Stimulated activated CD4-positive, alpha-beta T cell treated with anti-CD3 and anti-CD28 coated beads, Interleukin-1b, Interleukin-23, amount 100 ng/mL, for 4 hours (primary cell): ENCODE measurements at places on chromosomes 6 and 20.

DNA sequence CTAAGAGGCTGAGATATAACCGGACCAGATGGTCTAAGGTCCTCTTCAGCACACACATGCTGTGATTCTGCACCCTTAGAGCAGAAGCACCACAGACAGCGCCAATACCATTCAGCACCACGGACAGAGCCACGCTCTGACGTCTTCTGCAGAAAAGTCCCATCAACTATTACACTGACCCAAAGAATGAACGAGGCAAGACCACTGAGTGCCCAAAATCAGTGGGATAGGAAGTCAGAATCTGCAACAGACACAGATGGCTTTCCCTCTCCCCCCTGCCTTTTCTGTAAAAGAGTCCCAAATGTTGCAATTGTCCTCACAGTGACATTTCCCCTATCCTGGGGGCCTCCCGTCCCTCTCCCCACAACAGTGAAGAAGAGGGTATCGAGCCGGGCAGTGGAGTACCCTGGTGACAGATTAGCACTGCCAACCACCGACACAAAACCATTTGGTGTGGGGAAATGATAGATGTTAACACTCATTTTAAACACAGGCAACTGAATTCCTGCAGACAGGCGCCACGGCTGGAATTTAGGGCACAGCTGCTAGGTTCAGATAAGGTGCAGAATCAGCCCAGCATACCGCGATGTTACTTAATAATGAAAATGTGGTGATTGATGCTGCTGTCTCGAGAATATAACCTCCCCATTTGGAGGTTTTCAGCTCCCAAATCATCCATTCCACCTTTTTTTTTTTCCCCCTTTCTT, 66.6 kb upstream of the CTNNBL1 start:
- peak; percentile 15 for DNase-seq

DNA sequence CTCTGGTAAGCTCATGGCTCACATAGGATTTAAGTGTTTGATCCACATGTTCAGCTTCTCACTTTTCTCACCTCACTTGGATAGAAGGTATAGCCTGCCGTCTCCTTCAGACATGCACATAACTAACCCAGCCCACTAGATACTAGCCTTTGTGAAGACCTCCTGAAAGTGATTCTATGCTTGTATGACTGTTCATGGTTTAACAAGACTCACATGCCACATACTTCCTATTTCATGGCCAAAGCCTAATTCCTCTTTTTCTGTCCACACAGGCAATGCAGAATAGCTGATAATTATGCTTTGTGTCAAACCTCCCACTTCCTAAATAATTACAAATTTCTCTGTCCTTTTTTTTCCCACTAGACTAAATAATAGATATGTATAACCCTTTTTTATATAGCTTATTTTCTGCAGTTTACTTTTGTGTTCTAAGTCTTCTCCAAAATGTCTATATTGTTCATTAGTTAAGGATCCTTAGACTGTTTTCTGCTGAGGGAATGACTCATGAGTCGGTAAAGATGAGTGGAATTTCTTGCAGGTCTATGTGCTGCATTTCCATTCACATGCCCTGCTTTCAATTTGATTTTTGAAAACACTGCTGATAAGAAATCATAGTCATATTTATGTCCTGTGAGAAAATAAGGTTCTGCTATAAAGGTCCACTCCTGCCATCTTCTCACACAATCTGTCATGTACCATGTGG, 43.0 kb downstream of the HDDC2 start:
- DNase-seq: no peak

DNA sequence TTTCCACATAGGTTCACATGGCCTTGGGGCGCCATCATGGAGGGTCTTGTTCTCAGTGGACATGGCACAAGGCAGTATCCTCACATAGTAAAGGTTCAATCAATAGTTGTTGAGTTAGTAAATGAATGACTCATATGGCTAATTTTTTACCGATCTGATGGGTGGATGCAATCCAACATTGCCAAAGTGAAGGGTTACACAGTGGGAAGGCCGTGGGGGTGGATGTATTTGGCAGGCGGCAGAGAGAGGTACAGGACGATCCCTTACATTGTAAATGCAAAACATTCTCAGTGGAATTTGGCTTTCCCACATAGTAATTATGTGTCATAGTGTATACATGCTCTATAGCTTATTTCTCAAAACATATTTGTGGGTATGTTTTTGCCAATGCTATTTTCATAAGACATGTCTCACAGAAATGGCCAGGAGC, 21.0 kb upstream of the PDE7B start:
- DNase-seq: no peak

DNA sequence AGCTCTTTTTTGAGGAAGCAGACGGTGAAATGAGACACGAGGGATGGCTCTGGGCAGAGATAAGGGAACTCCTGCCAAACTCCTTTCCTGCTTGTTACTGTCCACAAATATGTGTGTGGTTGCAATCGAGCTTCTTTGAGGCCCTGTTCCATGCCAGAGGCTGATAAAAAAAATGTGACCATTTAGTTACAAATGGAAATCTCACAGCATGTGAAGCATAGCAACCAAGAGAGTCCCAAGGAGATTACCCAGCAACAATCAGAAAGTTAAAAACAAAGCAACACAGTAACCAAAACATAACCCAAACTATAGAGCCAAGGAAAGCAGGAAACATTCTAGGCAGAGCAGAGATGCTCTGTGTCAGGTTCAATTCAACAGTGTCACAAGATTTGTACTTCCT, 35.4 kb upstream of the HMGN3 start:
- no peak for DNase-seq
